ENCODE measurements at places on chromosomes 2 and 18. TPM values are rescaled to one million over a fixed set of nuclear protein-coding genes. Genes with fewer than 3 reads are reported as not detected.

DNA sequence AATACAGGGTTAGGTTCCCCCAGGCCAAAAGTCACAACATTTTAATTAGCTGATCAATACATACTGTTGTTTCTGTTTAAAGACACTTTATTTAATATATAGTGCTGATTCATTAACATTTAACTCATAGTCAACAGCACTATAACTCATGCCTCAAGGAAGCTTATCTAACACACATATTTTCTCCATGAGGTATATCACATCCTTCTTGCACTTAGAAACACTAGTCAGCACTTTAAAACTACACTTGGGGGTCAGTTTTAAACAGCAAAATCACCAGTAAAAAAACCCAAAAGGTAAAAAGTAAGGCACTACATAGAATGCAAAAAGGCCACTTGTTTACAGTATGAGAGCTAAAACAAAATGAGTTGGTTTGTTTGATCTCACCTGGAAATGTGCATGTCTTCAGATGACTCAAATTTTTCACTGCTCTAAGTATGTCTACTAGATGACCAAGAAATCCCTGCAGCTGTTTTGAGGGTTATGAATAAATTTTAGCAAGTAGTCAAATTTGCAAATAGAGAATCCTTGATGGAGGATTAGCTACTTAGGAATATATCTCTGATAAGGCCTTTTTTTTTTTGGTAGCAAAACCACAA, 54.1 kb upstream of the EPB41L5 start:
- no peak for DNase-seq

- DNase-seq, result no peak
Measured at GRCh38 chr2:203195331-203196036, 43.3 kb upstream of the CYP20A1 start.

DNA sequence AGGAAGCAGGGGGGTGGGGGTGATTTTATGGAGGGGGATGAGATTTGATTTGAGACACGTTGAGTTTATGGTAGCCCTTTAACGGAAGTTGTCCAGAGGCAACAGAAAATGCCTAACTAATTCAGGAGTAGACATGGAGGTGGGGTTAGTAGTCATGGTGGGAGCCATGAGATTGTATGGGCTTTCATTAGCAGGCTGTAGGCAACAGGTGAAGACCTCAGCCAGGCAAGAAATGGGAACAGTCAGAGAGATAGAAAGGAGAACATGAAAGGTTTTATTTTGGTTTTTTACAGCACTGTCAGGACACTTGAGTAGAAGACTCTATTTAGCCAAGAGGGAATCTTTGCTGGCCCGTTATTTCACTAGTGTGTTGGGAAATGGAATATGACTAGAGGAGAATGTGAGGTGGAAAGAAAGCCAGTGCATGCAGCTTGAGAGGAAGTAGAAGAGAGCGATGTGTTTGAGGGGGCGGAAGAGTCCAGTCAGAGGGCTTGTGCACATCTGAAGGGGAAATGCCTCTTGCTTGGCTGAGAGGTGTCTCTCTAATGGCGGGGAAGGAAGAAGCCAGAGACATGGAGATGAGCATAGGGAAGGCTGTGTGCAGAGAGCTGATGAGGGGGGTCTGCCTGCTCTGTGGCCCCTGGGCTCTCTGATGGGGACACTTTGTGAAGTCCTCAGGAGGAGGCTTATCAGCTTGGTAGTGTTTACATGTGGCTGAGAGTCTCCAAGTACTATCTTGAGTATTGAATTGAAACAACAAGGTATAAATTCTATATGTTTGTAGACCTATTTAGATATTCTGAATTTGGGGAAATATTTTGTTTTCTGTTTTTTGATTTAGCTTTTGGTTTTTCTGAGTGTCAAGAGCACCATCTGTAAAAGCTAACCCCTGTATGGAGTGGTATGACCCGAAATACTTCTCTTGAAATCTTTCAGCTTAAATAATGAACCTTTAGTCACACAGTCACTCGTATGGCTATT, 66.9 kb upstream of the ITM2C start:
- peak; percentile 18 for DNase-seq

- no peak for DNase-seq
Measured at GRCh38 chr2:83085869-83086268, 1373.2 kb downstream of the SUCLG1 start.

GRCh38 chr2:2586068-2586776, 255.1 kb upstream of the MYT1L start:
- no peak for DNase-seq

DNA sequence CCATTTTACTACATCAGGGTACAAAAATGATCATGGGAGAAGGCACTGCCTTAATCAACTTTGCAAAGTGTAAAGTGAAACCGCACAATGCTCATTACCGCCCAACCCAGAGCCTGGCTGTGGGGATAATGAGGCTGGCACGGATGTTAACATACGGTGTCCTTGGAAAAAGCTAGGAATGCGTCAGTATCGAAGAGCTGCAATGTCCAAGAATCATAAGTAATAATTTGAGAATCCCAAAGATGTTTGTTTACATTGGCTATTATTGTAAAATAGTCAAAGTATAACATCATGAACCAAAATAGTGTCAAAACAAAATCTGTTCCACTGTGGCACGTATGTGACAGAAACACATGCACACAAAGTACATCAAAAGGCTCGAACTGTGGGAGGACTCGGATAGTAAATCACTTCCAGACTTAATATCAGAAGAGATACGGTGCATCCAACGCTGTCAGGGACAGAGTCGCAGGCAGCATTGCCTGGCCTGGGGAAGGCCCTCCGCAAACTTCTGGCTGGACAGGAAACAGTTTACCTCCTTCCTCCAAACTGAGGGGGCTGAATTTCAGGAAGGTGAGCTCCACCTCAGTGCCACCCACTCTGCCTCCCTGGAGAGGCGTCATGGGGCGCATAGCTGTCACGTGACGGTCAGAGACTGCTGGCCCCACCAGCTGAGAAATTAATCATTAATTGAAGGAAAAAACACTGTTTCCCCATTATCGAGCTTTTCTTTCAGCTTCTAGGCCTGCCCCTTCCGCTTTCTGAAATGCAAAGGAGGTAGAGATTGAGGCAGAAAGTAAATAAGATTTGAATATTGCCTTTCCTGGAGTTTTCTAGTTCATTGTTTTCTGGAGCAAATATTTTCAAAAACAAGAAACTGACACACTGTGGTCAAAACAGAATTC, 1.8 kb upstream of the ID2 start:
- no peak for DNase-seq

DNA sequence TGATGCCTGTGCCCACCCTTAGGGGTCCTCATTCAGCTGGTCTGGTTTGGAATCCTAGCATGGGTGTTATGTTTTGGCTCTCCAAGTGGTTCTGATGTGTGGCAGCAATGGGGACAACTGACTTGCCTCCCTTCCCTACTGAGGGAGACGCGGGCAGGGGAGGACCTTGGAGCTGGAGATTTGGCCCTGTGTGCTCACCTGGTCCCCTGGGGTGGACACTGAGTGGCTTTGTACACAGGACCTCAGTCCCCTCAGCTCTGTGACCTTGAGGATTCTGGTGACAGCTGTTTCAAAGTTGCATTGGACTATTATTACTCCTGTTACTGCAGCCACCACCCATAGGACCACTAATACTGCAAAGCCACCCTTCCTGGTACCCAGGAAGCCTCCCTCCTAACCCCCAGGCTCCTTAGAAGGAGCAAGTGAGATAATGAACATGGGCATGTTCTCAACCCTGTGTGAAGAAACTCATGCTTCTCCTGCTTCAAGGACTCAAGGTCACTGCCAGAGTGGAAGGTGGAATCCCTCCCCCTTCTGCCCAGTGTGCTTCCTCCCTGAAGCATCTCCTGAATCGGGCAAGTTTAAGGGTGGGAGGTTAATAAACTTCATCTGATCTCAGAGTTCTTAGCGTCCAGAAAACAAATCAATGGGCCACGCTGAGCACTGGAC, 26.5 kb downstream of the TMEM182 start:
- no peak for DNase-seq

DNA sequence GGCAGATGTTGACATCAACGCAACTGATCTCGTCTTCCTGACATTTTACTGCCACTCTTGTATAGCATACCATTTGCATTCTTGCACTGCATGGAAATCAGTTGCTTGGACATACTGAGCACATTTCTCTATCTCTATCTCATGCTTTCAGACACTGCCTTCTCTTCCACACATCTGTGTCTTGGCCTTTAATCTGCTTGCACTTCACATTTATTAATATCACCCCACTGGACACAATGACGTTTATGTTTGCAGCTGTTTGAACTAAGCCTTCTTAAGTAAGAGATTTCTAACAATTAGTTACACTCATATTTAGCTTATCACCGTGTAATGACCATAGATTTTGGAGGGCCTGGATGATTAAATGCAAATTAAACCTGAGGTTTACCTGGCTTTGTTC, 229.8 kb upstream of the CDH19 start:
- no peak for DNase-seq

GRCh38 chr2:184416146-184416913, 182.0 kb upstream of the ZNF804A start:
- no peak for DNase-seq

GRCh38 chr2:4346628-4347027, 643.3 kb downstream of the DCDC2C start:
- DNase-seq, result no peak

DNA sequence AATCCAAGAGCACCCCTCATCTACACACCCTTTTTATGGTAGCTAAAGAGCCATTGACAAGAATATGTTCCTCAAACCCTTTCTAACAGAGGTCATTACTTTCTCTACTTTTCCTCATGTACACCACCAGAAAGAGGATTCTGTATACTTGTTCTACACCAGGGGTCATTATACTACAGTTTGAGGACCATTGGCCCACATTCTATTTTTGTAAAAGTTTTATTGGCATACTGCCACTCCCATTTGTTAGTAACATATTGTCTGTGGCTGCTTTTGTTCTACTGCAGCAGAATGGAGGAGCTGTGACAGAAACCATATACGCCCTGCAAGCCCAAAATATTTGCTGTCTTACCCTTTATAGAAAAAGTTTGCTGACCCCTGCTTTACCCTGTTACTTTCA, 14.3 kb downstream of the HTR2B start:
- no peak for DNase-seq

CLHC1 gene
- total RNA-seq, result 10.5 TPM

CENPA gene
- total RNA-seq, result 0.42 TPM

ABCG8 gene
- total RNA-seq, result not detected

PLGLB2 gene
- 2.5 TPM for total RNA-seq

STARD6 gene
- not detected for total RNA-seq

TMEM37 gene
- 0.37 TPM for total RNA-seq

CD8B2 gene
- total RNA-seq, result not detected
